ENCODE measurements at places on chromosomes 5 and 9. TPM values are rescaled to one million over a fixed set of nuclear protein-coding genes. Genes with fewer than 3 reads are reported as not detected.

The RNF183 gene
- total RNA-seq = not detected

DNA sequence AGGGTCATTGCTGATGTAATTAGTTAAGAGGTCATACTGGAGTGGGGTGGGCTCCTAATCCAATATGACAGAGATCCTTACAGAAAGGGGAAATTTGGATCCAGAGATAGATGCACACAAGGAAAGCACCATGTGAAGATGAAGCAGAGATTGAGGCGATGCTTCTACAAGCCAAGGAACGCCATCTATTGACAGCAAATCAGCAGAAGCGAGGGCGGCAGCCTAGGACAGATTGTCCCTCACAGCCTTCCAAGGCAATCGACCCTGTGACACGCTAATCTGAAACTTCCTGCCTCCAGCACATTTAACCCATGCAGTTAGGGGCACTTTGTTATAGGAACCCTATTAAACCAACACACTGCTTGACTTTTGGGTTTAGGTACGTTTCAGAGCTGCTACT lies 285.1 kb upstream of the DAP start:
- DNase-seq = no peak

DNA sequence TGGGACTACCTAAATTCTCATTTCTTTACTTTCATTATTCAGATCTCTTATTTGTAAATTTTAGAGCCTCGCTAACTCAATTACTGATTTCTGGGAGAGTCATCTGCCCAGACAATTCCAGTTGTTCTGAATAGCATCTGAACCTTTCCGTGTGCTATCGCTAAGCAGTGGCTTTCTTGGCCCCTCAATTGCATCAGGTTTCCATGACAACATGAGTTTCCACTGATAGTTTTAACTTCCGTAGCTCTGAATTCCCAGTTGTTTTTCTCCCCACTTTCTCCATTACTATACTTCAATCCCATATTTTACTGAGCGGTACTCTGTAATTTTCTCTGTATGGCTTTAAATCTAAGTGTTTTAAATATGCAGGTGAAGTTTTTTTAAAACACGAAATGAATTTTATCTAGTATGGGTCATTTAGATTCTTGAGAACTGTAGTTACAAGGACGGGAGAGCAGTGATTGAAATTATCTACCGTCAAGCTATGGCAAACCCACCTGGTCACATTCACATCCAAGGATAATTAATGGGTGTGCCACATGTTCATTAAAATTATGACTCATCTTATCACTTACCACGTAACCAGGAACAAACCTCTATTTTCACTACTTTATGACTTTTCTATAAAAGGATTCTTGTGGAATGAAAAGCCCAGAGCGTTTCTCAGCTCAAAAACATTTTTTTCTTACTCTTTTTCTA lies 223.5 kb upstream of the PCSK5 start:
- no peak for DNase-seq

DNA sequence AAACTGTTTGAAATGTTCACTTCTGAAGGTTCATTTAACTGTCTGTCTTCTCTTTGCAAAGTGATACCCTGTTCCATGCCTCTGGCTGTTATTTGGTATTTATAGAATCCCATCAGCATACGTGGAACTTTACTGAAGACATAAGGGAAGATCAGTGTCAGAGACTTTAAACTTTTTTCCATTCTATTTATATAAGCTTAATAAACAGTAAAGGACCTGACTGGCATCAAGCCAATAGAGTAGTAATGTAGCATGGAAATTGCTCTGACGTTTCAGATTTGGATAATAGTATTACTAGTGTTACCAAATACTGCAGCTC lies 94.9 kb upstream of the MINAR2 start:
- no peak for DNase-seq
